ENCODE measurements at places on chromosomes 12 and 14.

GRCh38 chr12:91432755-91433154 is 250.1 kb upstream of the DCN start:
- DNase-seq = no peak

DNA sequence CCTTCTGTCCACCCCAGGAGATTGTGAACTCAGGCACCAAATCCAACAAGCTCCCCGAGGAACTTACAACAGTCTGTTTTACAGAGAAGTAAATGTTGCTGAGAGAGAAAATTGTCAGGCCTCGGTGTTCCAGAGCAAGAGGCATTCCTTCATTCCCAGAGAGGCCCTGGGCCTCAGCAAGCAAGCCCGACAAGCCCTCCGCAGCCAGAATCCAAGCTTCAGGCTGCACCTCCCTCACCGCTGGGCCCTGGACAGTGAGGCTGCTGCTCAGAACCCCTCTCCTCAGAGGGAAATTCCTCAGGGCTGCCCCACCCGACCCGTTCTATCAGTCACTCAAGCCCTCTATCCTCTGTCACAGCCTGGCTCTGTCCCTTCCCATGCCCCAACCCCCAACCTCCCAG is 56.4 kb downstream of the ZFP36L1 start:
- no peak for DNase-seq

- peak; percentile 8 for DNase-seq
Observed at GRCh38 chr14:35741345-35742031, 67.6 kb downstream of the RALGAPA1 start.

DNA sequence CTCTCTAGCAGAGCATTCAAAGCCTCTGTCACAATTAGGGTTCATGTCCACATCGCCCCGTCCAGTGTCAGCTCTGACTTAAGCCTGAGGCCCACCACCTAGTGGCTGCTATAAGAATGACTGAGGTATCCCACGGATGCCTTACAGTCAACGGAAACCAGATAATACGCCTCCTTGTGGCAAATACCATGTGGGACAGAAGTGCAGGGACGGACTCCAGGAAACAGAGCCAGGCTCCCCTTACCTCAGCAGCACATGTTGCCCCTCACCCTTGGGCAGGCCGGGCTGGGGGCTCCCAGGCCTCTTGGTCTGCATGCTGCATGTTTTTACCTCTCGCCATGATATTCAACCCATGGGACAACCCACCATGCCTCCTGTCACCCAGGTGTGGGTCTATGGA is 86.3 kb downstream of the VWF start:
- peak; percentile 63 for DNase-seq

- DNase-seq = no peak
Observed at GRCh38 chr12:78981-79380, 12.4 kb downstream of the IQSEC3 start.

- DNase-seq = no peak
Observed at GRCh38 chr12:69105101-69105962, 134.0 kb upstream of the CPSF6 start.

DNA sequence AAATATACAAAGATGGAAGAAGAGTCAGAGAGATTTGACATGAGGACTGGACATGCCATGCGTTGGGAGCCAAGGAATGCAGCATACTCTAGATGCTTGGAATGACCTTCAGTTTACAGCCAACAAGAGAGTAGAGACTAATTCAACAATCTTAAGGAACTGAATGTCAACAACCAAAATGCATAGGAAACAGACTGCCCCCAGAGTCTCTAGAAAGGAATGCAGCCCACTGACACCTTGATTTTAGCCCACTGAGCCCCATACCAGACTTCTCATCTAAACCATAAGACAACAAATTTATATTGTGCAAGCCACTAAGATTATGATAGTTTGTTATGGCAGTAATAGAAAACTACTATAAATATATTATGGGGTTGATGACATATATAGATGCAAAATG is 611.2 kb downstream of the RPS29 start:
- no peak for DNase-seq

GRCh38 chr12:80201908-80202307 is 102.6 kb downstream of the OTOGL start:
- DNase-seq = no peak

- DNase-seq = no peak
Observed at GRCh38 chr12:95206916-95207315, 10.4 kb downstream of the FGD6 start.

DNA sequence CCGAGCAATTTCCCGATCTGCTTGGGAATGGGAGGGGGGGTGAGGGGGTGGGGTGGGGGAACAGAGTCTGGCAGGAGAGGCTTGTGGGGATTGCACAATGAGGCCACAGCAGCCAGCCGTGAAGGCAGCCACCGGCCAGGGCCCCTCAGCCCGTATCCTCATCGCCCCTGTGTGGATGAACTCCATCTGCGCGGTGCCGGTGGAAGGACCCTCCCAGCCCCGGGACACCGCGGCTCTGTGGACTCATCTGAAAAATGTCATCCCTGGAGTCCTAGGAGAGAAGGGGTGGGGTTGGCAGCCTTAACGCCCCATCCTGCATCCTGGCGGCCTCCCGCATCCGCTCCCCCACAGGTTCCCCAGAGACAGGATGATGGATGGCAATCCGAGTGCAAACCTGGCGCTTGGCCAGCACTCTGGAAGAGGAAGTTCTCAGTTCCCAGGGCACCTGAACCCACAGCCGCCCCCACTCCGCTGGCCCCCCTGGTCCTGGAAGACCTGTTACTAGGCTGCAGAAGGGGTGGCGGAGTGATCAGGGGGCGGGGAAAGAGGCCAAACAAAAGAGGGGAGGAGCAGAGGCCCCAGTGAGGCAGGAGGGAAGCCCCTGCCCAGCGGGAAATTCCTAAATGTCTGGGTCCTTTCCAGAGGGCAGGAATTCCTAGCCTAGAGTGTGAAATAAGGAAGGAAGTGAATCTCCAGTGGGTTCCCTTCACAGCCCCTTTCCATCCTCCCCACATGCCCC is 1.2 kb upstream of the TNFAIP2 start:
- DNase-seq = peak; percentile 83

- DNase-seq = no peak
Observed at GRCh38 chr12:6375269-6376078, at the start of gene SCNN1A. Gene SCNN1A (minus strand): TSS chr12:6375563. CDS start chr12:6374783, 780 bp downstream.

DNA sequence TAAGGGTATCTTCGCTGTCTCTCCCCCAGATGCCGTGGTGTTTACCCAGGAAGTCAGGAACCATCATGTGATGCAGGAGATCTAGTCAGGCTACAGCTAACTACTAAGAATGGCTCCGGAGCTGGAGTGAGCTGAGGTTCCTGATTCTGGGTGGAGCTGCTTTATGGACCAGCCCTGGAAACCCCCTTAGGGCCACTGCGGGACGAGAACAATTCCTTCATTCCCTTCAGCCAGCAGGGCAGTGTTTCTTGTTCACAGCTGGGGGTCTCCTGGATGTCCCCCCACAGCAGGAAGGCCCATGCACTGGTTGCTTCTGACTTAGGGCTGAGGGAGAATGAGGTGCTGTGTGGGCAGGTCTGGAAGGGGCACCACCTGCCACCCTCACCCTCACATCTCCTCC is 199.3 kb downstream of the ADGRD1 start:
- no peak for DNase-seq
